ENCODE measurements at places on chromosomes 3 and 15.

- DNase-seq, result no peak
Measured at GRCh38 chr15:64979252-64979710, 10.4 kb downstream of the SPG21 start.

GRCh38 chr3:169550284-169550683 is 113.2 kb downstream of the MECOM start:
- no peak for DNase-seq

GRCh38 chr3:60079076-60079475 is 1029.3 kb upstream of the CFAP20DC start:
- DNase-seq, result no peak

GRCh38 chr3:170632780-170633179 is 46.9 kb upstream of the SLC7A14 start:
- no peak for DNase-seq

GRCh38 chr3:69033470-69033869 is 18.7 kb downstream of the TMF1 start:
- DNase-seq, result no peak

DNA sequence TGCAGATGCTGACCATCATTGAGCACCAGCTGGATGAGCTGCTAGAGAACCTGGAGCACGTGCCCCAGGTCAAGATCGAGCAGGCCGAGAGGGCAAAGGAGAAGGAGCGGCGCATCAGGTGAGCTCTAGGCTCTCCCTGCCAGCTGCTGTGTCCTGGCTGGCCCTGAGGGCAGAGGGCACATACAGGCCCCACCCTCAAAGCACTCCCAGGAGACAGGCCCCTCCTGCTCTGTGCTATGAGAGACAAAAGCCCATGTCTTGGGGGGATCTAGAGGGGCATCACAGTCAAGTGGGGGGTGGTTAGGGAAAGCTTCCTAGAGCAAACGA is 39.5 kb downstream of the CFAP100 start:
- no peak for DNase-seq

GRCh38 chr3:87420171-87420570 is 143.8 kb upstream of the POU1F1 start:
- DNase-seq, result no peak

DNA sequence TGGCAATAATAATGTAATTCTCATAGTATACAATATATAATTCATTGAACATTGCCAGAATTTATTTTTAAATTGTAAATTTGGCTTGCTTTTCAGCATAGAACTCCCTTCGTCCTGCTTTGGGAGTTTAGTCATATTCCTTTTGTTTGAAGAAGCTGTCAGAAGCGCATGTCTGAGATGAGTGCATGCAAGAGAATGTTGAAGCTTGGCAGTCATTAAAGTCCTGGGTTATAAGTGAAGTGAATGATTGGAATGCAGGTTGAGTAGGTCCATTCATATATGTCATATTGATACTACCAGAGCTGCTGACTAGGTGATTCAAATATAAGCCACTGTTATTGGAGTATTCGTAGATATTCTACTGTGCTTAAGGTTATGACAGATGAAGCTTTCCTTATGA is 243.6 kb upstream of the MDFIC2 start:
- DNase-seq, result no peak

GRCh38 chr3:107062787-107063186 is 314.5 kb upstream of the CCDC54 start:
- no peak for DNase-seq

GRCh38 chr3:125146626-125147490 is 65.7 kb downstream of the SLC12A8 start:
- no peak for DNase-seq

DNA sequence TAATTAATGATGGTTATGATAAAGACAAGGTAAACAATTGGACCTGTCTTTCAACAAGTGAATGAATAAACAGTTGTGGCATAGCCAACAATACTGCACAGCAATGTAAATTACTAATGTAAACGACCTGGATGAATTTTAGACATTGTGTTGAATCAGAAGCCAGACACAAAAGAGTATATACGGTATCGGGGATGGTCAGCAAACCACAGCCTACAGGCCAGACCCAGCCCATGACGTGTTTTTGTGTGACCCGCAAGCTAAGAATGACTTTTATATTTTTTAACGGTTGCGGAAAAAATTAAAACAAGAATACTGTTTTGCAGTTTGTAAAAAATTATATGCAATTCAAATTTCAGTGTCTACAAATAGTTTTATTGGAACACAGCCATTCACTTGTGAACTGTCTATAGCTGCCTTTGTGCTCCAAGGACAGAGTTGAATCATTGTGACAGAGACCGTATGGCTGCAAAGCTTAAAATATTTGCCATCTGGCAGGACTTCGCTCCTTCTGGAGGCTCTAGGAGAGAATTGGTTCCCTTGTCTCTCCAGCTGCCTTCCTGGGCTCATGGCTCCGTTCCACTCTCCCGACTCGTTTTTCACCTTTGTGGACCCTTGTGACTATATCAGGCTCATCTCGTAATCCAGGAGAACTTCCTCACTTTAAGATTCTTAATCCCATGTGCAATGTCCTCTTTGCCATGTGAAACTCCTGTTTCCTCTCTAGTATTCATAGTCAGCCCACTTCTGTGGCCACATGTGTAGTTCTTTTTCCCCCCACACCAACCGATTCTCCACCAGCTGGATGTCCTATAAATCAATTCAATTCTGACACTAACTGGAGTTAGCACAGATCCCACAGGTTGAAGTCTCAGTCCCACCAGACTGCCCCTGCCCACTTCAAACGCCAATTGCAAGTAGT is 72.7 kb downstream of the CMTM8 start:
- no peak for DNase-seq

DNA sequence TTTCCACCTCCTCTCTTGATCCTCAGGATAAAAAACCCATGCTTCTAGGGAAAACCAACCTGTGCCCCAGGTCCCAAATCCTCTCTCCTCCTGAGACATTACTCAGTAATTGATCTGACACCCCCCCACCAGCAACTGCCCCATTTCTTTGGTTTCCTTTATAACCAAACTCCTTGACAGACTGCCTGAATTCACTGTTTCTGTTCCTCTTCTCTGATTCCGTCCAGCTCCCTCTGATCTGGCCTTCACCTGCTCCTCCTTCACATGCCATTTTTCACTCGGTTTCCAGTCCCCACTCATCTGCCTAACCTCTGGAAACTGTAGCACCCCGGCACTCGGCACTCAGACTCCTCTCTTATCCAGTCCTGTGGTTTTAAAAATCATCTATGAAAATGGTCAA is 2.1 kb downstream of the CCDC51 start:
- DNase-seq, result no peak

DNA sequence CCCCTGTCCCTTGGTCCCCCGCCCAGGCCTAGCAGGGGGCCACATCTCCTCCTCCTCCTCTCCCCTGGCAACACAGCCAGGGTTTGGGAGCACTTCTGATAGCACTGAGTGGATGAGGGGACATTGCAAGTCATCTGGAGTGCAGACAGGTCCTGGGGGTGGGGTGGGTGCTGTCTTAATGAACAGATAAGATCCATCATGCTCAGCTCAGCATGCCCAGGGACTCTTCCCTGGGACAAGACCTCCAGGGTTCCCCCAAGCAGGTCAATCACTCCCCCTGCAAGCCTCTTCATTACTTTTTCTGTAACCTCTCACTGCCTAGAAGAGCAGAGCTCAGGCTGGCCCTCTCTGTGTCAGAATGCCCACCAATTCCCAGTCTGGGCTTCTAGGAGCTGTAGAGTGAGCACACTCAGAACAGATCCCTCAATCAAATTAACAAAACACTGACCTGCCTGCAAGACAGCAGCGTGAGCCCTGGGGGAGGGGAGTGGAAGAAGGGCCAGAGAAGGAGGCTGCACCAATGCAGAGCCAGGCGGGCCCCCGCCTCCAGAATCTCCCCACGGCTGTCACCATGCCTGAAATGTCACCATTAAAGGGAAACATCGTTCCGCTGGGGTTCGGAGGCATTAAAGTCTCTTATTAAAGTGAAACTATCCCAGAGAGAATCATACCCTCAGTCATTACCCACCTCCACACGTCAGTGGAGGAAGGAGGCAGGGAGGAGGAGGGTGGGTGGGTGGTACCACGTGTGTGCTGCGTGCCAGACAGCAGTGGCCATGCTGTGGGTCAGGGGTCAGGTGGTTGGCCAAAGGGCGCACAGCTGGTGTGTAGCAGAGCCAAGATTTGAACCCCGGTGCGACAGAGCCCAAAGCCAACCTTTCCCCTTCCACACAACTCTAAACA is 114.7 kb upstream of the LINGO1 start:
- no peak for DNase-seq

DNA sequence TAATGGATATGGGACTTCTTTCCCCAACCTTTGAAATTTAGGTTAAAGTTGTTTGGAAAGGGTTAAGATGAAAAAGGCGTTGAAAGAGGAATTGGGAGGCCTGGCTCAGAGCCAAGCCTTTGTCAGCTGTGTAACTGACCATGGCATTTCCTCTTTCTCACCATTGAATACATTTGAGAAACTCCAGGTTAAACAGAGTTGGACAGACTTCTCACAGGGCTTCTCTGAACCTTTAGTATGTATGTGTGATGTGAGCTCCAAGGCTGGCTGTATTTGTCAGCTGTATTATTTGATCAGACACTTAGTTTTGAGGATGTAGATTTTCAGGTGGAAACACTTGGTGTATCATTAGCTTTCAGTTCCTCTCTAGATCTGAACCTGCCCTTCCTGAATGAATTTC is 136.4 kb upstream of the GOLGA6L4 start:
- DNase-seq, result no peak

GRCh38 chr3:78741066-78741645 is 1026.6 kb downstream of the ROBO1 start:
- no peak for DNase-seq

DNA sequence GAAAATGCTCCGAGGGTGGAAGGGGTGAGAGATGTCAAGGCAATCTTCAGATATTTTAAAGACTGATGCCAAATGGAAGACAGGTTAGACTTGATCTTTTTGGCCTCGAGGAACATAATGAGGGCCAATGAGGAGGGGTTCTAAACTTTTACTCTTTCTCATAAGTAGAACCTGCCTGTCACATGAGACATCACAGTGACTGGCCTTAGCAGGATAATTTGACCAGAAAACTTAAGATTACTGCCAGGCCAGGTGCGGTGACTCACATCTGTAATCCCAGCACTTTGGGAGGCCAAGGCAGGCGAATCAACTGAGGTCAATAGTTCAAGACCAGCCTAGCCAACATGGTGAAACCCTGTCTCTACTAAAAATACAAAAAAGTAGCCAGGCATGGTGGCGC is 12.2 kb downstream of the TM4SF4 start:
- no peak for DNase-seq

DNA sequence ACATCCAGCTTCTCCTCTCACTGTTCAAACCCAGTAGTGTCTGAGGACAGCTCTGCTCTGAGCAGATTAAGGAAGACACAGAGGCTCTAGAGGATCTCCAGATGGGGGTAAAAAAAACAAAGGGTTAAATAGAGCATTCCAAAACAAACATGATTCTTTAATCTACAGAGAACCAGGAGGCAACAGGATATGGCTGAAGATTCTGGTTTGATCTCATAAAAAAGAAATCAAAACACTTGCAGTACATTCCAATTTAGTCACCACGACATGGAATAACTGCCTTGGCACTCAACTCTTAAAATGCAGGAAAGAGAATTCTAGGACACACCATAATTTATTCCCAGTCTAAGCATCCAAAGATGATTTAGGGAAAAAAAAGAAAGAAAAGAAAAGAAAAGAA is 32.0 kb downstream of the TM4SF4 start:
- DNase-seq, result no peak

DNA sequence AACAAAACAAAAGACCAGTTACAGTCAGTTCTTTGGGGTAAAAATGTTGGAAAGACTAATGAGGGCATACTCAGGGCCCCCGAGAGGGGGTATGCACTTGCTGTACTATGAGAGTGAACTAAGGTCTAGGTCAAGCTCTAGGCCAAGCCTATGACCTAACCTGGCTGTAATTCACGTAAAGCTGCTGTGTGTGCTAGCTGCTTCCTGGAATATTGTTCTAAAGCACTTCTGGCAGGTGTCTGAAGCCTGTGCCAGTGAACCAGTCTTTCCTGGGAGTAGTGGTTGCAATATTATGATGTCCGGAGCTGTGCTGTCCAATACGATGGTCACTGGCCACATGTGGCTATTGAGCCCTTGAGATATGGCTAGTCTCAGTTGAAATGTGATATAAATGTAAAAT is 13.1 kb upstream of the CX3CR1 start:
- no peak for DNase-seq

GRCh38 chr15:74884428-74885223 is 5.2 kb upstream of the MPI start:
- no peak for DNase-seq

DNA sequence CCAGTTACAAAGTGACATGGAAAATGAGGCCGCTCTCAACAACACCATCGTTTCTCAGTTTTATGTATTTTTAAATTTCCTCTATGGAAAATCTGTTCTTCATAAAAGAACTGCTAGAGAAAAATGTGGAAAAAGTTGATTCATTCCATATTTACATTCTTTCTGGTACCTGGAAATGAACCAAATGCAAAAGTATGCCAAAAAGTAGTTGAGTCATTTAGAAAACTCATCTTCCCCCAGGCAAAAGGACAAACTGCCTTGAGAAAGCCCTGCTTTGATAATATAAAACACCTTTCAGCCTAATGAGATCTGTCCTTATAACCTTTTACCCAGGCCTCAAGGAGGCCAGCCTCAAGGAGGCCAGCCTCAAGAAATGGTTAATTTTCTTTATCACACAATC is 283.0 kb upstream of the VEPH1 start:
- no peak for DNase-seq

- no peak for DNase-seq
Measured at GRCh38 chr3:172516318-172517214, 6.7 kb downstream of the TNFSF10 start.

GRCh38 chr3:160035757-160036156 is 47.1 kb downstream of the IL12A start:
- no peak for DNase-seq

DNA sequence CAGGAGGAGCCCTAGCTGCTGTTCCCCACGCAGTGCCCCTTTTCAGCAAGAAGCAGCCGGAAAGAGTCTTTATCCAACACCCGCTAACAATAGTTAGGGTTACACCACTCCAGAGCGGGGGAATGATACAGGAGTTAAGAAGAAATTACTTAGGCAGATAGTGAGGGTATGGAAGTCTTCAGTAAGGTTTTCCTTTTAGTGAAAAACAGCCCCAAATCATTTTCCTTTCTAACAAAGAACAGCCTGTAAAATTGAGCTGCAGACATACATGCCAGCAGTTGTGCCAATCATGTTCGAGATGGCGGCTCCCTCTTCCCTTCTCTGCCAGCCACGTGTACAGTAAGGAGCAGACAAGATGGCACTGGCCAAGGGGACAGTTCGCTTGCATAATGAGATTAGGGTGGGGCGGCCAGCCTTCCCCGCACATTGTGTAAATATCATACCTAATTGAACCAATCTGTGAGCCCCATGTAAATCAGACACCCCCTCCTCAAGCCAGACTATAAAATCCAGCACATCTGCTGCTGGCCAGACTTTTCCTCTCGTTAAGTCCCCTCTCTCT is 18.5 kb upstream of the SENP5 start:
- DNase-seq, result no peak

GRCh38 chr3:156551746-156552145 is 3.2 kb downstream of the SSR3 start:
- no peak for DNase-seq

Data from activated CD8-positive, alpha-beta memory T cell treated with anti-CD3 and anti-CD28 coated beads, Interleukin-2, amount 50 U/mL, for 4 hours (primary cell).